ENCODE measurements at places on chromosomes 3 and 15.

GRCh38 chr15:29045717-29046116 is 159.9 kb downstream of the APBA2 start:
- DNase-seq: peak; percentile 76

DNA sequence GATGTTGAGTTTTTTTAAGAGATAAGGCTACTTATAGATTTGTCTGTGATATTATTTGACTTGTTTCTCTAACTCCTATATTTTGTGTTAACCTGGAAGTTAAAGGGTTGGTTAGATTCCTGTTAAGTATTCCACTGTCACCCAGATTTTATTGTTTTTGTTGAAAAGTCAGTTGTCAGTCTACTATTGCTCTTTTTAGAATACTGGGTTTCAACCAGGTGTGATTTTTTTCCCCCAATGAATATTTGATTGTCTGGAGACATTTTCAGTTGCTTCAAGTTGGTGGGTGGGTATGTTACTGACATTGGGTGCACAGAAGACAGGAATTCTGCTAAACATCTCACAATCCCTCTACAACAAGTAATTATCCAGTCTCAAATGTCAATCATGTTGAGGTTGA is 43.8 kb upstream of the GPR149 start:
- no peak for DNase-seq

DNA sequence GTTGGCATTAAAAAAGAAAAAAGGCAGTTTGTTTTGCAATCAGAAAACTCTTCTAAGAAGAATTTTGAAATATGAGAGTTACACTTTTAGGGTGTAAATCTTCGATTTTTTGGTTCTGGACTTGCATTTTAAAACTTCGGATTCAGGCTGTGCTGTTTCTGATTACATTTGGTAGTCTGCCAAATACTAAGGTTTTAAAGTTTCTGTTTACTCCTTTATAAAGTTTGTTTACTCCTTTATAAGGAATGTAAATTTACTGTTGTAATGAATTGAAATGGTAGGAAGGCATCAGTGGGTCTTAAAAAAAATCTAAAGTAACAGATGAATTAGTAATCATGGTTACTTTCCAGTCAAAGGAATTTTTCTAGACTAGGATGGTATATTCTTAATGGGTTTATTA is 14.1 kb downstream of the FXR1 start:
- DNase-seq: no peak

DNA sequence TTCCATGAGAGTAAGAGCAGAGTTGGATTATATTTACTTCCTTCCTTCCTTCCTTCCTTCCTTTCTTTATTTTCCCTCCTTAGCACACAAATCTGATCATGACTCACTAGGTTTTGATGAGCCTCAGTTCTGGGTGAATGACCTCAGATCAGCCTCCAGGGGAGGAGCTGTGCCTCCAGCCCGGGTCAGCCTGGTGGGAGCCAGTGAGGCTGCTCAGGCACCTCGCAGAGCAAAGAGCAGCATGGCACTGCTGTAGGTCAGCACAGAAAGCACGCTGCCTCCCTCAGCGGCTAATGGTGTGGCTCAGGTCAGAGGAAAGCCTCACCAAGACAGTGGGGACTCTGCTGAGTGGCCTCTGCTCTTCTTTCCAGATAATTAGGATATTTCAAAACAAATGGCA is 108.5 kb downstream of the SYNPR start:
- no peak for DNase-seq

GRCh38 chr3:12268049-12268735 is 20.7 kb upstream of the PPARG start:
- DNase-seq: no peak

DNA sequence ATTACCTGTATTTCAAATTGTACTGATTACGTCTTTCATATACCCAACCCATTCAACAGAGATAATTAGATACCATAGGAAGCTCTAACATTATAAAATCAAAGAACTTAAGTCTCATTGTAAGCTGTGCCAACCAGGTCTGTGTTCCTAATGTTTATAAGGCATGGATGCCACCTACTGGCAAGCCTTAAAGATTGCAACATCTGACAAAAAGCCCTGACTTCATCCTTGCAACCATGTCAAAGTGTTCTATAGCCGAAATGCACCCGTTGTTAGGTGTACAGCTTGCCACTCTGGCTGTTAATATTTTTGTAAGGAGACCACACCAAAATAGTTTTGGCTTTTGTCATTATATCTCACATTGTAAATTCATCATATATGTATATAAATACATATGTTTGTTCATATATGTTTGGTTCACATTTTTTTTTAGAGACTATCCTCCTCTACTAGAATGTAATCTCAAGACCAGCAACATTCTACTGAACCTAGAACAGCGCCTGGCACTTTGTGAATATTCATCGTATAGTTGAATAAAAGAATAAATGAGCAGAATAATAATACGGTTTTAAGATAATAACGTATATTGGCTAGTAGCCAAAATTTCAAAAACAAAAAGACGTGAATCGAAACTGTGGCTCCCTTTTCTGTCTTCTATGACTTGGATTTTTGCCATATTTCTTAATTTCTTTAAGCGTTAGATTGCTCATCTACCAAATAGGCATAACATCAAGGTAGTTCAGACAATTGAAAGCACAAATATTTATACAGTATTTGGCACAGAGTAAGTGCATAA is 258.1 kb downstream of the TBL1XR1 start:
- DNase-seq: peak; percentile 82

- DNase-seq: no peak
Observed at GRCh38 chr15:39151545-39151944, 429.3 kb upstream of the THBS1 start.

GRCh38 chr3:186181901-186182300 is 73.0 kb upstream of the ETV5 start:
- DNase-seq: no peak

GRCh38 chr3:17772556-17772955 is 30.1 kb upstream of the TBC1D5 start:
- no peak for DNase-seq

- DNase-seq: no peak
Observed at GRCh38 chr15:35907511-35907910, 361.5 kb upstream of the DPH6 start.

GRCh38 chr3:80234706-80235105 is 466.9 kb upstream of the ROBO1 start:
- DNase-seq: no peak

GRCh38 chr3:46102780-46103130 is 75.5 kb upstream of the XCR1 start:
- DNase-seq: no peak

DNA sequence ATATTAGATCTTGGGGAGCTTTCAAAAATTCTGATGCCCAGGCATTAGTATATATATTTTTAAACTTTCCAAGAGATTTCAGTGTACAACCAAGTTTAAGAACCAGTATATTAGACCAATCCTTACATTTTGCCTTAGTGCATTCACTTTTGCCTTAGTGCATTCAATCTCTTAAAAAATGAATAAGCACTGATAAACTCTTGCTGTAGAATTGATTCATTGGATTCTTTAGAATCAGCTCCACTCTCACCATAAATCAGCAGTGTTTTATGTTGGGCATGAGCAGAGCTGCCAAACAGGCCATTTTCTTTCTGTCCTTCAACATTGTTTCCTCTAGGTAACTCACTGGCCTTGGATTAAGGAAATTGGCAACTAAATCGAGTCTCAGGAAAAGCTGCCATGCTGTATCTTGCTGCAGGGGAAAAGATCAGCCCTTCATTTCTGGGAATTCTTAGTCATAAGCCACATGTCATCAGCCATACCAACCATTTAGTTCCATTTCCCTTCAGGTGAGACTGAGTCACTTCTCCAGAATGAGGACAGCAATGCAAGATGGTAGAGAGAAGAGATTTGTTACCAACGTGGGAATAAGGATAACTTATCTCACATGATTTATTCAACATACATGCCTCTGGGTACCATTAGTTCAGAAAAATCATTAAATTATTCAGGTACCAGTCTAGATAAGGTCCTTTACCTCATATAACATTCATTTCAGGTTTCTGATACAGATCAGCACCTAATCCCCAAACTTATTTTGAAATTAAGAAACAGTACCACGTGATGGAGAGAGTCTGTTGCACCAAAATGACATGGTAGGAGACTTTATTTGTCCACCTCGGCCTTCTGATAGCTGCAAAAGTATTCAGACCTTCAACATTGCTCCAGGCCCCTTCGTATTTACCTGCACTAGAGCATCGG is 192.5 kb downstream of the P3H2 start:
- peak; percentile 16 for DNase-seq

DNA sequence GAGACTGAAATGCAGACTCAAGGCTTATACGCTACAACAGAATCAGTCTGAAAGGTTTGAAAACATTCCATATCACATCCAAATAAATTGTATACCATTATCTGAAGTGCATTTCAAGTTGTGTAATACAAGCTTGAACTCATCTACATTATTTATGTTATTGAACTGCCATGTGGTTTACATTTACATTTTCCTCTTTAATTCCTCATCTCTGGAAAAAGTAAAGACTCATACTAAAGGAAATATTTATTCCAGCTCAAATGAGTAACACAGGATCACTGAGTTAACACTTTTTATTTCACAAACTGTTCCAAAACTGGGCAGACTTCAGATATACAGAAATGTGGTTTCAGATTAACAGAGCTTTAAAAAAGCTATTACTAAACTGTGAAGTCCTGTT is 282.5 kb downstream of the ULK4 start:
- DNase-seq: no peak

DNA sequence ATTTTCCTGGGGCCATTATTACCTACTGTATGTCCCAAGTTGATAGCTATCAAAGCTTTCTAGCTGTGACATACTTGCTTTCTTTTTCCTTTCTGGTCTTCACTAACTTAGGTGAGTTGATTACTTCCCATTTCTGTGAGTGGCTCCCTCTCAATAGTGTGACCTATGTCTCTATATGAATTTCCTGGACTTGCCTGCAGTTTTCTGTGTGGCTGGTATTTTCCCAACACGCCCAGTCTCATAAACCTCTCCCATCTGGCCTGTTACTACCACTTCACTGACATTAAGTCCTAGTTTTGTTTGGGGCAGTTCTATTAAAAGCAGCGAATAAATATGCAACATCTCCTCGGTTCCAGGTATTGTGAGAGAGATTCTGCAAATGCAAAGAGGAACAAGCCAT is 671.2 kb downstream of the SI start:
- no peak for DNase-seq

- no peak for DNase-seq
Observed at GRCh38 chr3:42505128-42505848, 2.8 kb downstream of the VIPR1 start.

DNA sequence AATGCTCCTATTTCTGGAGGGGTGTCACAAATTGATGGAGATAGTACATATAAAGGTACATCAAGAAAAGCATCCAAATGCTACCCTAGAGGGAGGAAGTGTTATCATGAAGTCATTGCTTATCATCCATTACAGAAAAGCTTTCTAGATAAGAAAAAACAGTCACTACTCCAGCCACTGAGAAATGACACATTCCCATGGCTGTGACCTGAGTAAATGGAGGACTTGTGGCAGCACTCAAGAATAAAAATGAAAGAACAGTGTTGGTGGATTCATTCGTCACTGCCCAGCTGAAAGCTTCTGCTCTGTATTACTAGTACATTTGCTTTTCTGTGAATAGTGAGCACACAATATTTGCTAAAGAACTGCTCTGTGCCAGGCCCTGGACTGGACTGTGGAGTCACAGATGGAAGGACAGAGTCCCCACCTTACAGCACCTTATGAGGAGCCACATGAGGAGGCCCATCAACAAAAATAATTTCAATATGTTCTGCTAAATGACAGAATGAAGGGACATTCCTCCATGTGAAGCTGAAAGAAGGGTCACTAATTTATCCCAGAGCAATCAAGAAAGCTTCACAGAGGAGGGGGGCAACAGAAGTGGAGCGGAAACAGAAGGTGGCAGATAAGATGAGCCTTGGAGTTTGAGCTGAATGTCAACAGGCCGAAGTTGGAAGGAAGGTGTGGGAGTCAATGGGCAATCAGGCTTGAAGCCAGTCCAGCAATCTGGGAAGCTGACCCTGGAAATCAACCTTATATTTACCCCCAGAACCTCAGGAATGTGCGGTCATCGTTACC is 343.5 kb upstream of the TRIM42 start:
- no peak for DNase-seq

- peak; percentile 89 for DNase-seq
Observed at GRCh38 chr15:41795996-41796856, 21.9 kb downstream of the MAPKBP1 start.

GRCh38 chr3:119885746-119886530 is 104.0 kb downstream of the NR1I2 start:
- DNase-seq: peak; percentile 80

GRCh38 chr15:67579164-67579563 is 36.7 kb downstream of the MAP2K5 start:
- no peak for DNase-seq

DNA sequence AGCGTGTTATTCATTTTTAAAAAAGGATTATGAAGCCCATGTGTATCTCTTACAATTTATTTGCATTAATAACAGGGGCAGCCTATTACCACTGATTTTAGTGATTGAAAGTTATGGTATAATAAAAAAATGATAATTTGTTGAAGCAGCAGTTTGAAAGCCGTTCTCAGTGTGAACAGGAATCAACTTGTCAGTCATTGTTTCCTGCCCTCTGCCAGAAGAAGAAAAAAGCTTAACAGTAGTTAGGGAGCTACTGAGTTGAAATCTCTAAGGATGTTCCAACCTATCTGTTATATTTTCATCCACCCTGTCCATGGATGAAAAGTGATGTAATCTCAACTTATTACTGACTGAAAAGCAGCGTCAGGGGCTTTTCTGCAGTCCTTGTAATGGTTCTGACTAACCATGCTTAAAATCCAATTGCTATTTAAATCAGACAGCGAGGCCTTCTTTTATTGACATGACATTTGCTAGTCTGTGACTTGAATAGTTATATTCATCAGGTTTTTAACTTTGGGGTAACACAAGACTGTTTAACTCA is 486.7 kb downstream of the ROBO2 start:
- no peak for DNase-seq

- peak; percentile 68 for DNase-seq
Observed at GRCh38 chr3:30492322-30493192, 113.8 kb upstream of the TGFBR2 start.

GRCh38 chr15:40287968-40288367 is 5.1 kb upstream of the ANKRD63 start:
- no peak for DNase-seq

DNA sequence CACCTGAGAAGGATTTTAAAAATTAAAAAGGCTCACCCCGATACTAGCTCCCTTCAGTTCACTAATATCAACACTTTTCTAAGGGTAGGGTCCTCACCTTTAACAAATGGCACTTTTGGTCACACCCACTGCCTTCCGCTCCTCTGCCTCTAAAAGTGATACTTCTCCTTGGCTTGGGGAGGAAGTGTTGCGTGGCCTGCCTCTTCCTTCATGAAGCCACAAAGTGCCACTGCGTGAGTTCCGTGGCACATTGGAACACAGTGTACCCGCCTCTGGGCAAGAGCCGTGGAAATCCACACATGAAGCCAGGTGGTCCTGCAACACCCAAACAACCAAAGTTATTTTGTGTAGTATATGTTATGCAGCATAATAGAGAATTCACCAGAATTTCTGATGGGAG is 3.9 kb downstream of the B4GALT4 start:
- DNase-seq: no peak

DNA sequence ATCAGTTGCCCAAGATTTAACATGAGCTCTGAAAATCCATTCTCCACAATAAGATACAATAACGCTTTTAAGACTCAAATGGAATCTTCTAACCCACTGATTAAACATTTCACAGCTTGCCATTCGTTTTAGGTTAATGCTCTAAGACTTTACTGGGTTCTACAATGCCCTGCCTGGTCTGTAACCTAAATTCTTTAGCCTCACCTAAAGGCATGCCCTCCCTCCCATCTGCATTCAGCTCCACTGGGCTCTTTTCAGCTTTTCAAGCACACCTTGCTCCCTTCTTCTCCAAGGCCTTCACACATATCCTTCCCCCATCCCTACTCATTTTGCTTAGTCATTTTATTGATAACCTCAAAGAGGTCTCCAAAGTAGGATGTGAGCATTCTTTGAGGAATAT is 290.9 kb downstream of the LSAMP start:
- DNase-seq: no peak

All from EH (cell line).